ENCODE measurements at places on chromosomes 3 and 15.

GRCh38 chr15:48730506-48730905, 80.4 kb downstream of the CEP152 start:
- no peak for DNase-seq

- DNase-seq: peak; percentile 95
Measured at GRCh38 chr3:157127831-157128767, 31.8 kb downstream of the CCNL1 start.

- DNase-seq: peak; percentile 13
Measured at GRCh38 chr3:9172851-9173321, 76.6 kb downstream of the SRGAP3 start.

- DNase-seq: no peak
Measured at GRCh38 chr15:40328751-40329150, 5.3 kb downstream of the INAFM2 start.

DNA sequence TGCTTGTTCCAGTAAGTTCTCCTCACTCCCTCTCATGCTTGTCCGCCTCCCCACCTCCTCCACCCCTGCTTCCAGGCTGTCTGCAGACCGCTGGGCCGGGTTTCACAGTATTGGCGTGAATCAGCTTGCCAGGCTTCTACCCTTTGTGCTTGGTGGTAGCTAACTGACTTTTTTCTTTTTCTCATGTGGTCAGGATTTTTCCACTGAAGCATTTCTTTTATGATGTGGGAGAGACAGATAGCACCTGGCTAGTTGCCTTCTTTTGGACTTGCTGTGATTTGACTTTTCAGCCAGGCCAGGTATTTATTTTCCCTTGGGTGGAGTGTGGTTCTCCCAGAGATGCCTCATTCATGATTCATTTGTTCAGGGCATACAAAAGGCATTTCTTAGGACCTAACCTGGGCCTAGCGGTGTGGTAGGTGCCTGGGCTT, 60.6 kb downstream of the ST6GAL1 start:
- DNase-seq: no peak

- DNase-seq: peak; percentile 94
Measured at GRCh38 chr3:65888980-65889706, 149.6 kb downstream of the MAGI1 start.

- DNase-seq: no peak
Measured at GRCh38 chr3:39327746-39328349, 1.7 kb upstream of the CCR8 start.

GRCh38 chr15:51266656-51267050, 71.7 kb downstream of the CYP19A1 start:
- DNase-seq: peak; percentile 13

- peak; percentile 59 for DNase-seq
Measured at GRCh38 chr3:52231502-52232278, 6.2 kb upstream of the TLR9 start.

- no peak for DNase-seq
Measured at GRCh38 chr15:64621056-64621455, 154.3 kb downstream of the RBPMS2 start.

GRCh38 chr3:133931084-133931483, 35.4 kb upstream of the RAB6B start:
- DNase-seq: no peak

DNA sequence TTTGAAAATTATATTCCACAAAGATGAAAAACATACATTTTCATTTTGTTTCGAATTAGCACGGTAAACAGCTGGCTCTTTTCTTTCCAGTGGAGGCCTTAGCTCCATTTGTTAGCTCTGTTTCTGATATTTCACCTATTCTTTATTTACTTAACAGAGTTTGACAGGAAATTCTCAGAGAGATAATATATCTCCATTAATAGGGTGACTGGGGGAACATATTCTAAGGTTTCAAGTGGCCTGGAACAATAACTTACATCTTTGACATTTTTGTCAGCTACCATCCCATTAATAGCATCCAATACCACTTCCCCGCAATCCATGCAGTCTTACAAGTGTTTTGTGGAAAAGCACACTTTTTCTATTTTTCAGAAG, 577.6 kb upstream of the MDFIC2 start:
- DNase-seq: no peak

- peak; percentile 28 for DNase-seq
Measured at GRCh38 chr15:91407269-91407889, 307.3 kb downstream of the SV2B start.

- DNase-seq: no peak
Measured at GRCh38 chr15:42721016-42721415, 15.9 kb downstream of the CDAN1 start.

GRCh38 chr3:16369276-16369675, 104.3 kb downstream of the OXNAD1 start:
- DNase-seq: no peak

GRCh38 chr15:53979051-53979788, 979 bp downstream of the UNC13C start:
- DNase-seq: no peak

- DNase-seq: no peak
Measured at GRCh38 chr3:59994732-59995304, 945.0 kb upstream of the CFAP20DC start.
